ENCODE measurements at places on chromosomes 7 and 10.

- peak; percentile 62 for DNase-seq
These were observed 112.7 kb downstream of the REEP3 start for GRCh38 chr10:63633677-63634487.

DNA sequence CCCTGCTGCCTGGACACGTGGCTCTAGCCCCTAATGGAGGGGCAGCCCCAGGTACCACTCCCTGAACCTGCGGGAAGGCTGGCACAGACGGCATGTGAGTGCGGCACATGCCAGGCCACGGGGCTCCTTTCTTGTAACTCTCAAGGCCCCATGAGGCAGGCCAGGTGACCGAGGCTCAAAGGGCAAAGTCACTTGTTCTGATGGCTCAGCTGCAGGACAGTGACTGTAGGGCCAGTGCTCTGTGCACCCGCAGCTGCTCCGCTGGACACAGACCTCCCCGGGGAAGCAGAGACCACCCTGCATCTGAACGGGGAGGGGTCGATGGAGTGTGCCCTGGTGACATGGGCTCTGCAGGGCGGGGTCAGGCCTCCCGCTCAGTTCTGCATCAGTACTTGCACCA lies 55.3 kb downstream of the PTPRE start:
- DNase-seq, result no peak

DNA sequence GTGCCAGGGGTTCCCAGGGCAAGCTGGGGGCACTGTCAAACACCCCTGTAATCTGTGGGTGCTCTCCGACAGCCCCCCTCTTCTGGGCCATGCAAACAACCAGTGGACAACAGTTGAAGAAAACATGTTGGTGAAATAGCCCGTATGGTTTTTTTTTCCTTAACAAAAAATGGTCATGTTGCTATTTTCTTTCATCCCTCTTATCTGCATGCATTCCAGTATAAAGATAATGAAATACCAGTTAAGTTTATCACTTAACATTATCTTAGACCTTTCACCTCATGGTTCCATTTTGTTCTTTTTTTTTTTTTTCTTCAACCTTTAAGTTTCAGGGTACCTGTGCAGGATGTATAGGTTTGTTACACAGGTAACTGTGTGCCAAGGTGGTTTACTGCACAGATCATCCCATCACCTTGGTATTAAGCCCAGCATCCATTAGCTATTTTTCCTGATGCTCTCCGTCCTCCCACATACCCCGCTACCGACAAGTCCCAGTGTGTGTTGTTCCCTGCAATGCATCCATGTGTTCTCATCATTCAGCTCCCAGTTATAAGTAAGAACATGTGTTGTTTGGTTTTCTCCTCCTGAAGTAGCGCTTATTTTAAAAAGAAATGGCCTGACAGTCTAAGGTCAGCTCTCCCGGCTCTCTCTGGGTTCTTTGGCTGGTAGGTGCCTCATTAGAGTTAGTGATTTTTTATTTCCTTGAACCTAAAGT lies 110.1 kb downstream of the NRP1 start:
- DNase-seq, result no peak

DNA sequence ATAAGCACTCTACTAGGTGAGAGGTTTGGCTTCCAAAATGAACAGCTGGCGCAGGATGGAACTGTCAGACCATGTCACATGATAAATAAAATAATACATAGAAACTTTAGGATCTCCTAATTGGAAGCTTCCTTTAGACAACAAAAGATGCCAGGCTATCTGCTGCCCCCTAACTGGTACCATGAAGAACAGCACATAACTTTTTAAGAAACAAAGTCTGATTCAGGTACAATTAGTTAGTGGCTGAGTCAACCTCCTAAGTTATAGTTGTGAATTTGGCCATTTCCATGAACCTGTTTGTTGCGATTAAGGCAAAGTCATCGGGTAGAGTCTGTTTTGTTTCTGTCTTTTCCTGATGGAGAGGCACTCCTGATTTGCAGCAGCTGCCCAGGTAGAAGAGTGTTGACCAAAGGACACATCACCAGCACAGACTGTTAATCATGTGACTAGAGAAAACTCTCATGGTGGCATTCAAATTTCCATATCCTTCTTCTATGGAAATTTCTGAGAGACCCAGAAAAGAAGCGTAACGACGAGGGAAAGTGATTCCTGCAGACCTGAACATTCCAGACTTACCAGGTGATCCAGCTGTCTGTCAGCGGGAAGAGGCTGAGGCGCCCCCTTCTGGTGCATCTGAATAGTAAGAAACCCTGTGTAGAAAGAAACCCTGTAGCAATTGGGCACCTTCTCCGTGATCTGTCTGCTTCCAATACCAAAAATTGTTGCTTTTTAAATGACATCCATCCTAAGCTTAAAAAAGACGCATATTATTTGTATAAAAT lies 8.6 kb upstream of the INHBA start:
- DNase-seq, result peak; percentile 27

GRCh38 chr7:69537691-69538090 lies 60.6 kb upstream of the AUTS2 start:
- no peak for DNase-seq
